ENCODE measurements at places on chromosomes 4 and X. TPM values are rescaled to one million over a fixed set of nuclear protein-coding genes. Genes with fewer than 3 reads are reported as not detected.

DNA sequence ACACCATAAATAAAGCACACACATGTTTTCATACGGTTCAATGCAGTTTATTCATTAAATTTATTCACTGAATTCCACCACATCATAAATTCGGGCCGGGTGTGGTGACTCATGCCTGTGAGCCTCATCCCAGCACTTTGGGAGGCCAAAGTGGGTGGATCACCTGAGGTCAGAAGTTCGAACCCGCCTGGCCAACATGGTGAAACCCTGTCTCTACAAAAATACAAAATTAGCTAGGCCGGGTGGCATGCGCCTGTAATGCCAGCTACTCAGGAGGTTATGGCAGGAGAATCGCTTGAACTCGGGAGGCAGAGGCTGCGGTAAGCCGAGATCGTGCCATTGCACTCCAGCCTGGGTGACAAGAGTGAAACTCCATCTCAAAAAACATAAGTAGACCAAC lies 131.6 kb downstream of the PDS5A start:
- no peak for DNase-seq

DNA sequence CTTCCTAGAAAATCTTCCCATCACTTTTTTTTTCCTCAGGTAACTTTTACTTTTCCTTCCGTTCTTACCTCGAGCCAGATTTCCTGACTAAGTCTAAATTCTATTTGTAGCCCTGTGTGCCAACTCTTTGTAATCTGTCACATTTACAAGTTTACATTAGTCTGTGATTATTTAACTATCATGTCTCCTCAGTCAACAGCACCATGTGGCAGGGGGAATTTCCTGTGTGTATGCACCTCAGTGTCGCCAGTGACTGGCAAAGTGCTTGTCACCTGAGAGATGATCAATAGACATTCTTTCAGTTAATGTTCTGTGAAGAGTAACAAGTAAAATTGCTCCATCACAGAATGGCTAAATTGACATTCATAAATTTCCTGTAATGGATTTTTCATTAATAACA lies 468.5 kb downstream of the PDGFC start:
- DNase-seq: no peak

DNA sequence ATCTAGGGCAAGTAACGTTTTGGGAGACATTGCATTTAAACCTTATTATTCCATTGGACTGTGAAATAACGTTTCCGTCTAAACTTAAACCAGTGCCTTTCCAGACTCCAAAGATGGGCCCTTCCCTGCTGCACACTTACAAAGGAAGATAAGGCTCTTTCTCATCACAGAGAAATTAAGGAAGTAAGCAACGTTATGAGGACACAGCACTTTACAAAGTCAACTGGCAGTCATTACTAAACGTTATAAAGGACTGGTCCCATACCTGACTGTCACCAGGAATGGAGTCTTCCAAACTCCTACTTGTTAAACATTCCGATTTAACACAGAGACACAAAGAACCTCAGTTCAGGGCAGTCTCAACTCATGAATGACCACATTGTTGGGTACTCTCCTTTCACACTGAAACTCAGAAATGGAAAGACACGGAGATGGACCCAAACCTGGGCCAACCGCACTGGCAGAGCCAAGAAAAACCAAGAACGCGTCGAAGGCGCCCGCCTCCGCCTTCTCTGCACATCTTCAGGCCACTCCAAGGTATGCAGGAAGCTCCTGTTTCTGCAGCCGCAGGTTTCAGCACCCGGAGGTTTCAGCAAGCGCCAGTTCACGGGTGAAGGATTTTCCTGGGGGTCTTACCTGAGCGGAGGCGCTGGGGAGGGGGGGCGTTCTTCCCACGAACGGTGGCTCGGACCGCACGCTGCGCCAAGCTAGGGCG lies 670 bp downstream of the PAPSS1 start:
- peak; percentile 32 for DNase-seq

DNA sequence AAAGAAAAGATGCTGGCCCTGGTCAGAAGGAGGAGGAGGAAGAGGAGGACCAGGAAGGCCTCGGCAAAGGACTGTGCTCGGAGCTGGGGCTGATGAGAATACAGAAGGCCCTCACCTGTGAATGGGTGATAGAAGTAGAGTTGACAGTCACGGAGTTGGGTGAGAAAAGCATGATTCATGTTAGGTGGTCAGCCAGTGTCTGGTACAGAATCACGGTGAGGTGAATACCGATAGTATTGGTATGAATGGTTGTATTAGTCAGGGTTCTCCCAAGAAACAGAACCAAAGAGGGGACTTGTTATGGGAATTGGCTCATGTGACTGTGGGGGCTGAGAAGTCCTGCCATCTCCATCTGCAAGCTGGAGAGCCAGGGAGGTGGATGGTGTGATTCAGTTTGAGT lies 32.5 kb upstream of the FAM156A start:
- DNase-seq: no peak

DNA sequence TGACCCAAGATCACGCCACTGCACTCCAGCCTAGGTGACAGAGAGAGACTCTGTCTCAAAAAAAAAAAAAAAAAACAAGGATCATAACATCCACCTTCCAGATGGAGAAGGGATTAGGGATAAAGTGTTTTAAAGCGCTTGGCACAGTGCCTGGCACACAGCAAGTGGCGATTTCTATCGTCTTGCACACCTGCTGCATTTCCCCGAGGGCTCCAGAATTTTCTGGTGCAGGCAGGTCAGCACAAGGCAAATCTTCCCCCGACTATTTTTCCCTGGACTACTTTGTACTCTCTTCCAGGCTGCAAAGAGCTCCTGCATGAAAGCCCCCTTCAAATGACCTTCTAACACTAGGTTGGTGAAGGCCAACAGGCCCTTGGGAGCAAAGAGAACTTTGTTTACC lies 57.3 kb downstream of the APBB2 start:
- no peak for DNase-seq

- peak; percentile 39 for DNase-seq
Measured at GRCh38 chrX:129737916-129738315, 863 bp upstream of the XPNPEP2 start.

- no peak for DNase-seq
Measured at GRCh38 chr4:72525938-72526337, 43.1 kb downstream of the ADAMTS3 start.

DNA sequence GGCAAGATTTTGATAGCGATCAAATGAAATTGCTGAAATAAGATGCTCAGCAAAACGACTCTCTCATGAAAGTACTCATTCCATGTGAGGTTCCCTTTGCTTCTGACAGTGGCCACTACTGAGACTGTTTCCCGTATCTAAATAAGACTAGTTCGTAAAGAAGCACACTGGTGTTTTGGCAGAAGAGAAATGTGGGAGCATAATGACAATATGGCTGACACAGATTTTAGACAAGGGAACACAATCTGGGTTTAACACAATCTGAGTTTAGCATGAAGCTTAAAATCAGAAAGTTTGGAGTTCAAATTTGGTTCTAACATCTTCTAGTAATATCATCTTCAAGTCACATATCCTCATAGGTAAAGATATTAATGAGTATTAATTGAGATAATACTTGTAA lies 13.7 kb downstream of the GABRA4 start:
- no peak for DNase-seq

- peak; percentile 21 for DNase-seq
Measured at GRCh38 chr4:73608689-73609594, 11.3 kb downstream of the RASSF6 start.

DNA sequence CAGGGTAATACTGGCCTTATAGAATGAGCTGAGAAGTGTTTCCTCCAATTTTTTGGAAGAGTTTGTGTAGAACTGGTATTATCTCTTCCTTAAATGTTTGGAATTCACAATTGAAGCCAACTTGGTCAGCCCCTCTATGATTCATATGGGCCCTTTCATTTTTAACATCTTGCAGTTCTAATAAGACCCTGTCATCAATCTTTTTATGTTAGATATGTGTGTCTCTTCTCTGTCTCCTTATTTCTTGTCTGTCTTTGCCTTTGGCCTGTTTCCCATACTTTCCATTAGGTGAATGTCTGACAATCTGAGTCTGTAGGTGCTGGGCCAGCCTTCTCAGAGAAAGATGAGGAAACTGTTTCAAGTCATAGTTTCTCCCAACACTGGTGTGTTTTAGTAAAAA lies 88.7 kb downstream of the SLC16A2 start:
- DNase-seq: no peak

GRCh38 chr4:177041356-177041755 lies 248.6 kb upstream of the VEGFC start:
- no peak for DNase-seq

- no peak for DNase-seq
Measured at GRCh38 chr4:94480362-94480951, 28.7 kb downstream of the PDLIM5 start.

- no peak for DNase-seq
Measured at GRCh38 chrX:96564595-96564994, 120.0 kb upstream of the DIAPH2 start.

- no peak for DNase-seq
Measured at GRCh38 chr4:174023641-174024040, 259.8 kb downstream of the FBXO8 start.

GRCh38 chrX:10628906-10629305 lies 8.5 kb upstream of the MID1 start:
- peak; percentile 19 for DNase-seq

- DNase-seq: no peak
Measured at GRCh38 chr4:78671903-78672815, 104.0 kb upstream of the BMP2K start.

DNA sequence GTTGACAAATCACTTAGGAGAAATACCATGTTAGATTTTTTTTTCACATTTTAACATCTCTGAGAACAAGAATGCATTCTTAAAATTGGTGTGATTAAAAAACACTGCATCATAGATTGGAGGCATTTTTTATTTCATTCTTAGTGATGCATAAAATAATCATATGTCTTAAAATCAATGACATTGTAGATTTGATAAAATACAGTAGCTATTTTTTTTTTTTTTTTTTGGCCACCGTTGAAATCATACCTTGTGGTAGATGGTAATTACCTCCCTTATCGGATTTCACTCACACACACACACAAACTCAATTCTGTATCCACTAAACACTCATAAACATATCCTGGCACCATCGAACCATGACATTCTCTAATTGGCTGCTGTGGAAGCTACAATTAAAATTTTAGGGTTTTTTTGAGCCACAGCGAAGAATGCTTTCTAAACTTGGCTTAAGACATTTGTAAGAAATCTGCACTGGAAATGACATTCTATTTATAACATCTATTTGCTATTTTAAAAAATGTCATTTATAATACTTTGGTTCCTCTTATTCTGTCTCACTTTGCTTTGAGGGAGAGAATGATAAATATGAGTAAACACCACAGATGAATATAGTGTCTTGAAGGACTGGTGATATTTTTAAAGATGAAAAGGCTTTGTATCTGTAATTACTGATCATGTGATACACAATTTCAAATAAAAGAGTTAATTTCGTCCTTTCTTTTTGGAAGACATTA lies 60.1 kb downstream of the CCSER1 start:
- DNase-seq: no peak

GRCh38 chrX:136318156-136318555 lies 17.4 kb downstream of the ADGRG4 start:
- no peak for DNase-seq

DNA sequence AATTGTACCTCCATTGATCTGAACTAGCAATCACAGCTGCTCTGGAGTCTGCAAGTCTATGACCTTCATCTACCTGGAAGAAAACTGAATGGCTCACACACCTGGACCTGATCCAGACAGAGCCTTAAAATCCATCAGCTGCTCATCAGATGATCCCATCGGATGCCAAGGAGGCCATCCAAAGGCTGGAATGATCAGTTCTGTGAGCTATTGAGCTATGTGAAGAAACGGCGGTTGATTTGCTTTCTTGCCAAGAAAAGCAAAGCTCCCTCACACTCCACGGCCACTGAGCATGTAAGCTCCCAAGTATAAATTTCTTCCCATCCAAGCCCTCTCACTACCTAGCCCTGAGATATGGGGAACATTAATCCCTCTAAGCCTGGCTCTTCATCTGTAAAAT lies 63.1 kb downstream of the RELL1 start:
- no peak for DNase-seq

GRCh38 chrX:2430265-2430825 lies 70.4 kb downstream of the DHRSX start:
- no peak for DNase-seq

DNA sequence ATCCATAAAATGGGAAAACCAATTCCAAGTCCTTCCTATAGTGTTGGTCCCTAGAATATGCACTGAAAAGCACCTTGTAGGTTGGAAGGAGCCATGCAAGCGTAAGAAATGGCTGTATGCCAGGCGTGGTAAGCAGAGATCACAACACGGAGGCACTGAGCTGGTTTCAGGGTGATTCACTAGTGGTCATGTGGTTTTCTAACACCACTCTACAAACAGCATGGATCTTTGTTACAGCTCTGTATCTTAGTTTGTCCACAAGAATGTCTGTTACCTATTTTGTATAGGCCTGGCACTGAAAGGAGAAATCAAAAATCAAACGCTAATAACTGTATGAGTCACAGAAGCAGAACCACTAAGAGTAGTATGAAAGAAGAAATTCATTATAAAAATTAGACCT lies 71.9 kb downstream of the MAGEB17 start:
- DNase-seq: peak; percentile 70

DNA sequence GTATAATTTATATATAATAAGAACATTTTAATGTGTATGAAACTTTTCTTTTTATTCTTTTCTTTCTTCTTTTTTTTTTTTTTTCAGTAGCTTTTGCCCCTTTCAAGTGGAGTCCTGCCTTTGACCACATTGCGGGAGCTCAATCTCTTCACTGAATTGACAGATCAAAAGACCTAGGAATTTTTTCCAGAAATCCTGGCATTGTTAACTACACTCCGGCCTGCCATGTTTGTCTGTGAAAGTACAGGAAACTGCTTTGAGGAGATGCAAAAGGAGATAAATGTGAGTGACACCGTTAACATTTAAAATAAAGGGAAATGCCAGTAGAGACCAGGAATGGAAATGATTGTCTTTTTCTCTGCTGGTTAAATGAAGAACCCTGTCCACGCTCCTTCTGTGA lies 159.3 kb upstream of the VCX3A start:
- no peak for DNase-seq

GRCh38 chr4:83591056-83591455 lies 55.1 kb downstream of the GPAT3 start:
- no peak for DNase-seq

DNA sequence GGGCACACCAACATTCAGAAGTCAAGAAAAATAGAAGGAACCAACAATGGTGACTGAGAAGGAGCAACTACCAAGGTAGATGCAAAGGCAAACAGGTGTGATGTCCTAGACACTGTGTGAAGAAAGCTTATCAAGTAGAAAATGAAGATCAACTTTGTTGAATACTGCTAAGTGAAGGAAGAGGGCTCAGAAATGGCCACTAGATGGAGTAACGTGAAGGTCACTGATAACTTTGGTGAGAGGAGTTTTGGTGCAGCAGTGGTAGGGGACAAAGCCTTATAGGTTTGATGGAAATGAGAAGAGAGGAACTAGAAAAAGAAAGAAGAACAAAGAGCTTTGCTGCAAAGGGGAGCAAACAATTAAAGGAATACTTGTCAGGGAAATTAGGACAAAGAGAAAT lies 23.5 kb downstream of the OTC start:
- DNase-seq: no peak

The LRCH2 gene
- 5.1 TPM for total RNA-seq

The MAGEB1 gene
- total RNA-seq: not detected

The PAGE4 gene
- not detected for total RNA-seq

The ART3 gene
- not detected for total RNA-seq

The FRYL gene
- 24.3 TPM for total RNA-seq

The GABRG1 gene
- not detected for total RNA-seq

The RIBC1 gene
- 0.29 TPM for total RNA-seq

The TBX22 gene
- total RNA-seq: not detected

The MRPS18C gene
- 54.6 TPM for total RNA-seq

The RPS6KA3 gene
- 19.6 TPM for total RNA-seq

The MAGEB5 gene
- not detected for total RNA-seq

The GSX2 gene
- not detected for total RNA-seq

The SH2D1A gene
- total RNA-seq: not detected

All from HFFc6 (cell line).